ENCODE measurements at places on chromosomes 5 and 9.

GRCh38 chr5:73631500-73631899, 5.5 kb downstream of the ARHGEF28 start:
- DNase-seq, result no peak

GRCh38 chr9:26856413-26857032, 36.1 kb downstream of the CAAP1 start:
- peak; percentile 57 for DNase-seq

DNA sequence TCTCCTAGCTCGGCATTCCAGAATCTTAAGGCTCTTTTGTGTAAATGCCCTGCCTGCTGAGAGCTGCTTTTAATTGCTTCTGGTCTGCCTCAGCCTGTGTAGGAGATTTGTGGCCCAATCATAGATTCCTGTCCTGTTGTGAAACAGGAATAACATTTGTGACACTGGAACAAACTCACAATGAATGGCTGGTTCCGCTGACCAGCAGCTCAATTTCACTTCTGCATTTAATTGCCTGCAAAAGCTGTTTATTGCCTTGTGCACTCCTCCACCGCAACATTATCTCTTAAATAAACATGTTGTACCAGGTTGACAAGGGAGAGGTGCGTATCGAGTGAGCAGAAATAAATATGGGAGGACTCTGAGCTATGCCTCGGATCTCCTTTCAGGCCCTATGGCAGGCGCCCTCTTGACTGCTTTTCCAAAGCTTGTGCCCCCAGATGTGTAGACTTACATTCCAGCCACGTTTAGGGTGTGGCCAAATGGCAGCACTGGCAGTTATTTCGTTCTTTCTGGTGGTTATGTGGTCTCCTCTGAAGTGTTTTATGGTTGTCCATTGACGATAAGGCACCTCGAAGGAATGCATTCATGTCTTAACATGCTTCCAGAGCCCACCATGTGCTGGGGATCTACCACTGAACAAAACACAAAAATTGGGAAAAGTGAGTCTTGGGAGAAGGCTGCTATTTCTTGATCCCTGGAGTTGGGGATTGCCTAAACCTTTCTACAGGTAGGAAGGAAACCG, 58.1 kb downstream of the DMRT1 start:
- peak; percentile 23 for DNase-seq

GRCh38 chr9:117073071-117073470, 341.8 kb downstream of the ASTN2 start:
- DNase-seq, result peak; percentile 18

- no peak for DNase-seq
Measured at GRCh38 chr5:80745490-80745889, 90.7 kb upstream of the DHFR start.

DNA sequence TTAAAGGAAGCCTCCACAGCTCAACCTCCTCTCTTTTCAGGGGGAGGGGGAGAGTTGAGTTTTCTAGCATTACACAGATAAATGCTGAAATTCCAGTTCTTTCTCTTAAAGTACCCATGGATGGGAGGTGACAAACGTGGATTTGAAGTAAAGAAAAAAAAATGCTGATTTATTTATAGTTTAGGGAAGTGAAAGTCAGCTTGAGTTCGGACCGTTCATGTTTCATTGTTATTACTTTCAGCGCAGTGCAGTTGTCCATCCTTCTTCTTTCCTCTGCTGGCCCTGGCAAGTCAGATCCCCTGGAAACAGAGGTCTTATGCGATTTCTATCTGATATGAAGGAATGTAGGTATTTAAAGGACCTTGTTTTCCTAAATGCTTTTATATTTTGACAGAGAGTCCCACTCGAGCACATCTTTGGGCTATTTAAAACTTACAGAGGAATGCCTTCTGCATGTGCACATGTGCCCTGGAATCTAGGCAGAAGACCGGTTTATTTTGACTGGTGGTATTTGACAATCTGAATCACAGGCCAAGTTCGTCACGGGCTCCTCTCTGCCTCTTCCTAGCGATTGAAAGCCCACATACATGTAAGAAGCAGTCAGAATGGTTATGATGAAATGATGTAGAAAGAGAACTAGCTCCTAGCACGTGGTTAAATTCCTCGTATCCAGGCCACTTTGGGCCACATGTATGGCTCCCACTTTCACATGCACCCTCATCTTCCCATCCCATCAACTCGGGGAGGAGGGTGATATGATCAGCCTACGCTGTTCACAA, 385.2 kb upstream of the KLF4 start:
- DNase-seq, result no peak

DNA sequence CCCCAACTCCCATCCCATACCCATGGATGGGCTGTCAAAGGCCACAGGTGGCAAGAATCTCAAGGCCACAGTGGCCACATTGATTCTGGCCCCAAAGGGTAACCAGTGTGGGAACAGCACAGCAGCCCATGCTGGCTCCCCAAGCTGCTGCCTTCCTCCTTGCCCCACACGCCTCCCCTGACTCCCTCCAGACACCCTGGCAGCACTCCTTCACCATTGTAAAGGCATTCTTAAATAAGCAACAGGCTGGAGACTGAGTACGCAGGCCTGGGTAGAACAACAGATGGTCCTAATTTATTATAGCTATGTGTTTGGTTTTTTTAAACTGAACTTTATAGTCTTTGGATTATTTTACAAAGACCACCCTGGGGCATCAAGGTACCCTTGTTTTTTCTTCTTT, 158.8 kb downstream of the TSSK1B start:
- peak; percentile 20 for DNase-seq

DNA sequence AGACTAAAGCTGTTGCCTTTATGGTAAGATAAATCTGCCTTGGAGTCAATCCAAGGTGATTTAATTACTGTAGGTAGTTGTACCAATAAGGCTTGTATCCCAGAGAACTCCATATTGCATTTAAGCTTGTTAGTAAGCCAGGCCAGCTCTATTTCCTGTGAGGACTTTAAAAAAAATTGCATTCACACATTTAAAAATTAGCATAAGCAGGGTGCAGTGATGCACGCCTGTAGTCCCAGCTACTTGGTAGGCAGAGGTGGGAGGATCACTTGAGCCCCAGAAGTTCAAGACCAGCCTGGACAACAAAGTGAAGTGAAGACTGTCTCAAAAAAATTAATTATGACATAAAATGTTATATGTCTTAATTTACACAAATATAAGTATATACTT, 28.7 kb upstream of the ABL1 start:
- DNase-seq, result no peak

- DNase-seq, result no peak
Measured at GRCh38 chr9:87909310-87910041, 8.3 kb upstream of the SPATA31C1 start.

DNA sequence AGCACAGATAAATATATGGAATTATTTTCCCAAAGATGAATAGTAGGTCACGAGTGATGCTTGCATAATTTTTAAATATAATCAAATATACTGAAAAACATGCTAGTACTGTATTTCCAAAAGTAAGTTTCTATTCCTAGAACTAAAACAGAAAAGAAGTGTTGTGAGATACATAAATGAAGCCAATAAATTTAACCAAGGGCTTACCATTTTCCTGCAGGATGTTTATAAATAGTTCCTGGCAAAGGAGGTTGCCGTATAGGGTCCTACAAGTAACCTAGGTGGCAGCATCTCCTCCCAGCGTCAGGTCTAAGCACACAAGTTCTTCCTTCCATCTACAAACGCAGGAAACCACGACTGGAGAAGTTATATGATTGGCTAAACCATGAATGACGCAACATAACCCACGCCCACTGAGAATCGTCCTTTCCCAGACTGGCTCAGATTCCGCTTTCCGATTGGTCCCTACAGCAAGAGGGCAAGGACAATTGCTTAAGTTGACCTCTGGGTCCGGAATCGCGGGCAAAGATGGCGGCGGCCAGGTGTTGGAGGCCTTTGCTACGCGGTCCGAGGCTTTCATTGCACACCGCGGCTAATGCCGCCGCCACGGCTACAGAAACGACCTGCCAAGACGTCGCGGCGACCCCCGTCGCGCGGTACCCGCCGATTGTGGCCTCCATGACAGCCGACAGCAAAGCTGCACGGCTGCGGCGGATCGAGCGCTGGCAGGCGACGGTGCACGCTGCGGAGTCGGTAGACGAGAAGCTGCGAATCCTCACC, at the start of gene MRPS30:
Gene MRPS30, plus strand, starts transcription at position 513 of the 780 bp plus-strand sequence. Its CDS starts 16 bp downstream, at position 529.
- DNase-seq, result peak; percentile 92

GRCh38 chr5:137442660-137443059, 56.5 kb downstream of the SPOCK1 start:
- DNase-seq, result no peak

GRCh38 chr9:3896576-3896975, 370.8 kb upstream of the RFX3 start:
- no peak for DNase-seq

GRCh38 chr5:96320797-96321196, 112.3 kb downstream of the PCSK1 start:
- no peak for DNase-seq

- no peak for DNase-seq
Measured at GRCh38 chr5:178536541-178537466, 53.4 kb downstream of the COL23A1 start.

DNA sequence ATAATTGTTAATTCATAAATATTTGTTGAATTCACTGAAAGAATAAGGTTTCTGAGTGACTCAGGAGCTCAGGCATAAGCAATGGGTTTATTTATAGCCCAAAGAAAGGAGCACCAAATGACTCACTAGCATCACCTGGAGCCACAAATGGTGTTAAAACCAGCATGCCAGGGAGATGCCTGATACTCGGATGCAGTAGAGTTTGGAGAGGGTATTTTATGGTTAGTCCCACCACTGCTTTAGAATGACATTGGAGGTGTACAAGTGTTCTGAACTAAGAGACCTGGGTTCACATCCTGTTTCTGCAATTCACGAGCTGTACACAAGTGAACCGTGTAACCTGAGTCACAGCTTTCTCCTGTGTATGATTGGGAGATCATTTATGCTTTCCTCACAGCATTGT, 25.2 kb downstream of the CCL28 start:
- DNase-seq, result no peak

- DNase-seq, result no peak
Measured at GRCh38 chr5:10465726-10466125, 24.0 kb downstream of the ROPN1L start.

- DNase-seq, result no peak
Measured at GRCh38 chr5:162512935-162513565, 445.5 kb downstream of the GABRG2 start.

DNA sequence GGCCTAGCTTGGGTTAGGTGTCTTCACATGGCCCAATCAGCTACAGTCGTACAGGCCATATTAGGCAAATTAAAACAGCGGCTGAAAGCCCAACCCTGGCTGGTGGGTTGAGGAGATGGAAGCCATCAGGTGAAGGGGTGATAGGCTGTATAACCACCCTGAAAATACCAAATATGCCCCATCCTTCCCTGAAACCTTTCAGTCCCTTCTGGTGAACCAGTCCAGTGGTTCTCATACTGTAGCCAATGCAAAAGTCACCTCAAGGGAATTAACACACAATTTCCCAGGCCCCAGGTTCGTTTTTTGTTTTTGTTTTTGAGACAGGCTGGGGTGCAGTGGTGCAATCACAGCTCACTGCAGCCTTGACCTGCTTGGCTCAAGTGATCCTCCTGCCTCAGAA, 19.8 kb upstream of the KCNV2 start:
- no peak for DNase-seq

DNA sequence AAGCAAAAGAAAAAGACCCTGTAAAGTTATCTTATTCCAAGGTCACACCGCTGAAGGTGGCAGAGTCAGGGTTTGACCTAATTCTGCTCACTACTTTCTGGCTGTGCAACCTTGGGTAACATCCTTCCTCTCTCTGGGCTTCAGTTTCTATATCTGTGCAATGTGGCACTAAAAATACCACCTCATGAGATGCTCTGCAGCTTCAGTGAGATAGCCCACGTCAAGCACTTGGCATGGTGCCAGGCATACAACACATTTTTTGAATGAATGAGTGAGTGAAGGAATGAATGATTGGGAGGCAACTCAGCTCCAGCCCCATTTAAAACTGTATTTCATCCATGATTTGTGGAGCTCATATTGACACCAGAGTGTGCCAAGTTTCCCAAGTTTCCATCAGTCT, 62.3 kb downstream of the FOXI1 start:
- DNase-seq, result no peak

DNA sequence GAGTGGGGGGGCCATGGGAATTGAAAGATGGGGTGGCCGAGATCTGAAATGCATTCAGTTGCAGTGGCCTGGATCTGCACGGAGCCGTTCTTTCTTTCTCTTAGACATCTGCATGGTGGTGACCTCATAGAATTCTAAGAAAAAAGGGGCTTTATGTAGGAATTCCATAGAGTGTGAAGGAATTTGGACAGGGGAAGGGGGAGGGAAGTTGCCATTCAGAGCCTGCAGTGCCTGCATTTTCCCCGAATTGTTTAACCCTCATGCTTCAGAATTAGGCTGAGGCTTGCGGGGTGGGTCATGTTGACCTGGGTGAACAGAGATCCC, 4.9 kb downstream of the NEK6 start:
- no peak for DNase-seq

DNA sequence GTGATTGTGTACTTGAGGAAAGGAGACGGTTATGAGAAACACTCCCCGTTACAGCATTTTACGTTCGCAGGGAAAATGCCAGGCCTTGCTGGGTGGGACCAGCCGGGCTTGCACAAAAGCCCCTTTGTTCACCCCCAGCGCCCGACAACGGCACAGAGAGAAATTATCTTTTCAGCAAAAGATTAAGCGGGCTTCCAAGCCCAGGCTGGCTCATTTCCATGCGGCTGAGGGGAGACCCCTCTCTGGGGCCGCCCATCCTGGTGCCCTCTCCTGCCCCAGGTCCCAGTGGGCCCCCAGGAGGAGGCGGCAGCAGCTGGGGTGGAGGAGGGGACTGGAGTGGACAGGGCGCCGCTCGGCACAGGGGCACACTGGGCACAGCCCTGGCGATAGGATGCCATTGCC, 50.8 kb upstream of the NOTCH1 start:
- no peak for DNase-seq

DNA sequence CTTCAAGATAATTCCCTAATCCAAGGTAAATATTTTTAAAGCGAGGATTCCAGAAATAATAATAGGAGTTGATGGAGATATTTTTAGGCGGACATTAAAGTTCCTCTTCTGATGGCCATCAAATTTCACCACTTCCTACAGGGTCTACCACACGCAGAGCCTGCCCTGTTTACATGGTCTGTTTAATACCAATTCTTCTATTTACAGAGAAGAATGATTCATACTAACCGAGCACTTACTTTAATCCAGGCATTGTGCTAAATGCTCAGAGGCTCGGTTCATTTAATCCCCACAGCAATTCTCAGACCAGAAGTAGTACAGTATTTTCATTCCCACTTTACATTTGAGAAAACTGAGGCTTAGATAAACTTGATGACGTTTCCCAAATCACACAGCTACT, 3.0 kb upstream of the ITGA1 start:
- no peak for DNase-seq

- no peak for DNase-seq
Measured at GRCh38 chr5:113615708-113616107, 102.2 kb downstream of the YTHDC2 start.

GRCh38 chr9:104256031-104256695, 162.1 kb downstream of the SMC2 start:
- DNase-seq, result no peak

DNA sequence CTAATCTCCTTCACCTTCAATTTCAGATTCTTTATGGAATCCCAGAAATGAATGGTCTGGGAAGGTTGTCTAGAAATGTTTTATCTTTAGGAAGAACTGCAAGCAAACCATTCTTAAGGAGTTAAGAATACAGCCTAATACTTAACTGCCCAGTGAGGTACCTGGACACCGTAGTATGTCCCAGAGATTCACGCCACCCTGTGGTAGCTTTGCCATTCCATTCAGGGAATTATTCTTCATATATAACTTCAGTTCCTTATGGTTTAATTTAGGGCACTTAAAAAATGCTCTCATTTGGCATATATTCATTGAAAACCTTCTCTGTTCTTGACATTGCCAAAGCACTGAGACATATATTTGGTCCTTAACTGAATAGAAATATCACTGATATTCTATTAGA, 49.7 kb downstream of the ACTBL2 start:
- no peak for DNase-seq

GRCh38 chr9:21995666-21996398, 1.2 kb downstream of the CDKN2B-AS1 start:
- DNase-seq, result peak; percentile 39
